Stimulated activated CD8-positive, alpha-beta memory T cell treated with anti-CD3 and anti-CD28 coated beads, Interleukin-15, amount 100 ng/mL, for 4 hours (primary cell): ENCODE measurements at places on chromosomes 1 and 21.

- DNase-seq, result no peak
These were observed 37.3 kb upstream of the COL18A1 start for GRCh38 chr21:45367402-45368351.

DNA sequence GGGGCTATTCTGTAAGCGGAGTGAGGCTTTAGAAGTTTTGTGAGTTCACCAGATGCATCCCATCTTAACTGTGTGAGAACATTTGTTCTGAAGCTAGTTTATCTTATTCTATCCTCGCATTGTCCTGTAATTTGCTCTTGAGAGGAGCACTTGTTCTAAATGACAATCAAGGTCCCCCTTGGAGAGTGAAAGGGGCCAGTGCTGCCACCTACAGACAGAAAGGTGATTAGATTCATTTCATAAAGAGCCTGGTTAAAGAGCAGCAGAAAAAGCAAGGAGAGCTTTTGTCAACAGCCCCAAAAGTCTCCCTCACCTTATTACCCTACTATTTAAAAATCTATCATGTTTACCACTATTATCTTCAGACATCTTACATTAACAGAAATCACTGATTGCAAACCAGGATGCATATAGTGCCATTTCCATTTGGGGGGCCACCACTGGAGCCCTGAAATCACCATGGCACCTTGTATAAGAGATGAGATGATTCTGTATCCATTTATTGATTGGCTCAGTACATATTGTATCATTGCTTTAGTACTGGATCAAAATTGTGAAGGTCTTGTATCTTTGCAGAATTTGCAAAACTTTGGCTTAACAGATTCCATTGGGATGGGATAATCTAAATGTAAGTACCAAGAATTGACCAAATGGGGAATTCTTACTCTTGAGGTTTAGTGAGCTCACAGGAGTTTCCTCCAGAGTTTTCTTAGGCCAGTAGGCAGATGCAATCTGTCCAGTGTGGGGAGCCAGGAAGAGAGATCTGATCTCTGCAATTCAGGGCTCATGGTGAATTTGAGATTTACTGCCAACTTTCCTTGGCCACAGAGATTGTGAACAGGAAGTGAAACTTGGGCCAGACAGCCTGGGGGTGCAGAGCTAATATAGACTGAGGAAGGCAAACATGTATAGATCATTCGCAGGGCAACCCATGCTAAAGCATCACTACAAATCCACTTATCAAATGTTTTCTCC, 64.3 kb upstream of the TRABD2B start:
- no peak for DNase-seq

- no peak for DNase-seq
These were observed 157.3 kb upstream of the LRRC7 start for GRCh38 chr1:69410457-69410850.

DNA sequence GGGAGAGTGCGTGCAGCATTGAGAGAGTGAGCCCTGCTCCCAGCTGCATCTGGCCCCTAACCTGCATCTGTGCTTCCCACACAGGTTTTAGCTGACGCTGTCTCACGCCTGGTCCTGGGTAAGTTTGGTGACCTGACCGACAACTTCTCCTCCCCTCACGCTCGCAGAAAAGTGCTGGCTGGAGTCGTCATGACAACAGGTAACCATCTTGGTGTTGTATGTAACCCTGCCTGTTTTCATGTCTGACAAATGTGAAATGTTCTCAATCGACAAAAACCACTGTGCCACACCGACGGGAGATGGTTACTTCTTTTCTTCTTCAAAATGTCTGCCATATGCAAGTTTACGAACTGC, 105.8 kb downstream of the ADARB1 start:
- DNase-seq, result no peak

DNA sequence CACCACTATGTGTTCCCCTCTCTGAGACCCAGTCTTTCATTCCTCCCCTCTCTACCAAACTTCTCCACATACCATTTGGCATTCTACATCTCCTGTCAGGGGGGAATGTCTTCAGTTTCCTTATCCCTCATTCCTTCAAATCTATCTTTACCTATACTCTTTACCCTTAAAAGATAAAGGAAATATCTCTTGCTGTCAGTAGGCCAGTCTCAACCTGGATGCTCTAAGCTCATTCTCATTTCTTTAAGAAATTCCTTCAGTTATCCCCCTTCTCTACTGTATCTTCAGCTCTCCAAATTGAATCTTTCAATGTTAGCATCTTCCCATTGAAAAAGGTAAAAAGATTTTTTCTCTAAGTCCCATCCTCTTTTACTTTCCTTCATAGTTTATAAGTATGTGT, 6.5 kb downstream of the RO60 start:
- DNase-seq, result no peak

DNA sequence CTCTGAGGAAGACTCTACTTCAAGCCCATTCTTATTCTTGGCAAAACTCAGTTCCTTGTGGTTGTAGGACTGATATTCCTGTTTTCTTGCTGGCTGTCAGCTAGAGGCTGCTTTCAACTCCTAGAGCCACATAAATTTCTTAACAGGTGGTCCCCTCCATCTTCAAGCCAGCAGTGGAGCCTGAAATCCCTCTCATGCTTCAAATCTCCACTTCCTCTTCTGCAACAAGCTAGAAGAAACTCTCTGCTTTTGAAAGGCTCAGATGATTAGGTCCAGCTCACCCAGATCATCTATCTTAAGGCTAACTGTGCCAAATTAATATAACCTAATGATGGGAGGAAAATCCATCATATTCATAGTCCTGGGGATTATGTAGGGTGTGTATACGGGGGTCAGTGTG, 43.2 kb upstream of the CD34 start:
- no peak for DNase-seq

- no peak for DNase-seq
These were observed 130.9 kb downstream of the DMRTB1 start for GRCh38 chr1:53590104-53590503.

GRCh38 chr1:62726011-62726442, 37.8 kb upstream of the DOCK7 start:
- DNase-seq, result no peak

DNA sequence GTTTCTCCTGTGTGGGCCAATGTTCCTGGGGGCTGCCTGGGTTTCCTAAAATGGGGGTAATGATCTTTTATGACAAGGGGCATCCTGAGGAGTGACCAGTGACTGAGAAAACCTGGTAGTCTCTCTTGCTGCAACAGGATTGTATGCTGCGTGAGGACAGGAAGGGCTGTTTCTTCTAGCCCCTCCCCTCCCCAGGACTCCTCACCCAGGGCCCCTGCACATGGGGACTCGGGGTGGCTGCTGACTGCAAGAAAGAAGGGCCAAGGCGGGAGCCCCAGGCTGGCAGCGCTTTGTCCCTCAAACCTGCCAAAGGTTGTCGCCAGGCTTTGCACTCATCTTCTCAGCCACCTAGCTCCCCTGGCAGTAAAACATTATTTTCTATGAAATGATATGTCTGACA, 442.4 kb downstream of the CAMTA1 start:
- no peak for DNase-seq

DNA sequence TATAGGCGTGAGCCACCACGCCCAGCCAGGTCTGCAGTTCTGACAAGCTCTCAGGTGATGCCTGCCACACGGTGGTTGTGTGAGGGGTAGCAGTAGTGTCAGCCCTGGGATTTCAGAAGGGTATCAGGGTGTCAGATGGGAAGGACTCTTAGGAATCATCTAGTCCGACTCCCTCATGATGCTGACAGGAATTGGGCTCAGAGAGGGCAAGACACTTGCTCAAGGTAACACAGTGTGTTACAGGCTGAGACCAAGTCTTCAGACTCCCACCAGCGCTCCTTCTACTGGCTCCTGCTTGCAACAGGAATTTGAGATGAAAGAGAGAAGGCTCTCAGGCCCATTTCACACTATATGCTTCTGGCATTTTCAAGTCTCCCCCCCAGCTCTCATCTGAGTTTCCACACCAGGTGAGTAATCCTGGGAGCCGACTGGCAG, 6.9 kb downstream of the HTR1D start:
- DNase-seq, result no peak

DNA sequence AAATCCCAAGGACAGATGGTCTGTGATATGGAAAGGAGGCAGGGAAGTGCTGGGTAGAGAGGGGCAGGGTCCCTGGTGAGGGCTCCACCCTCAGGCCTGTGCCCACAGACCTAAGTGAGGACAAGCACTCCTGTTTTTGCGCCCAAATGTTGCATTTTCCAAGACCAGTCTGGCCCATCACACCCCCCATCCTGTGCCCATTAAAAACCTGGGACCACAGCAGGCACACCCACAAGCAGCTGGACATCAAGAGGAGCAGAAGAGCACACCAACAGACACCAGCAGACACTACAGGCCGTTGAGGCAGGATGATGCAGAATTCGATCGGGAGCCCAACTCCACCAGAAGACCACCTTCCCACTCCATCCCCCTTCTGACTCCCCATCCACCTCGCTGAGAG, 72.8 kb downstream of the DMRTA2 start:
- DNase-seq, result no peak

DNA sequence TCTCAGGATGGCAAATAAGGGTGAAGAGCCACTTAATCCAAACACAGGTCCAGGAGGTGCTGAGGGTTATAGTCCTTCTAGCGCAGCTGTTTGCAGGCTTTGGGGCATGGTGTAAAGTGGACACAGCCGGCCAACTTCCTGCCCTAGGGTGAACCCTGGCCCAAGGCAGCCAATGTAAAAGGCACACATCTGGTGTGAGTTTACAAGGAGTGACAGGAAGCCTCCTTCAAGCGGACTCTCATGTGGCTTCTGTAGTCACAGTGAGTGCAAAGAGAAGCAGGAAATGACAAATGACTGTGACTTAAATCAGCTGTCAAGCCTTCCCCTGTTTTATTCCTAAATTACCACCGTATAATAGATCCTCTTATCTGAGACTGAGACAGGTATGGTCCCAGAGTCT, 213.0 kb downstream of the CRB1 start:
- peak; percentile 1 for DNase-seq

DNA sequence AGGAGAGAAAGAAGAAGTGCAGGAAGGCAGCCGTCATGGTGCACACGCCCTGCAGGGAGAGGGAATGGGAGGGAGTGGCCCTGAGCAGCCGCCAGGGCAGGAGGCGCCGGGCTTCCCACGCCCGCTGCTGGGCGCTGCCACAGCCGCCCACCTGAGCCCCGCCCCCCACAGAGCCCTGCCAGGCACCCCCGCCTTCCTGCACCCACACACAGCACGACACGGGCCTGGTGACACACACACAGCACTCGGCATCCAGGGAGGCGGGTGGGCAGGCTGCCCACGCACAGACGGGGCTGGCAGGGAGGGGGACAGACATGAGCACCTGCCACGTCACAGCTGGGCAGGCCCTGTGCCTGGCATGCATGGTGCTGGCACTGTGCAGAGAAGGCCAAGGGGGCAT, 27.5 kb downstream of the ADGRB2 start:
- peak; percentile 54 for DNase-seq

DNA sequence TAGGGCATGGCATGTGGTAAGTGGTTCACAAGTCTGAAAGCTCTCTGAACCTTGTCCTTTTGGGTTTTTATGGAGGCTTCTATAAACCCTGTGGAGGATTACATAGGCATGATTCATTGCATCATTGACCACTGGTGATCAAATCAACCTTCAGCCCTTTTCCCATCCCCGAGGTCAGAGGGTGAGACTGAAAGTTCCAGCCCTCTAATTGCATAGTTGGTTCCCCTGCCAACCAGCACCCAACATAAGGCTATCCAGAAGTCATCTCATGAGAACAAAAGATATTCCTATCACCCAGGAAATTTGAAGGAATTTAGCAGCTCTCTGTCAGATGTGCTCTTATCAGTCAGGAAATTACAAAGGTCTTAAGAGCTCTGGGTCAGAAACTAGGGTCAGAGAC, 89.5 kb upstream of the ARTN start:
- no peak for DNase-seq

DNA sequence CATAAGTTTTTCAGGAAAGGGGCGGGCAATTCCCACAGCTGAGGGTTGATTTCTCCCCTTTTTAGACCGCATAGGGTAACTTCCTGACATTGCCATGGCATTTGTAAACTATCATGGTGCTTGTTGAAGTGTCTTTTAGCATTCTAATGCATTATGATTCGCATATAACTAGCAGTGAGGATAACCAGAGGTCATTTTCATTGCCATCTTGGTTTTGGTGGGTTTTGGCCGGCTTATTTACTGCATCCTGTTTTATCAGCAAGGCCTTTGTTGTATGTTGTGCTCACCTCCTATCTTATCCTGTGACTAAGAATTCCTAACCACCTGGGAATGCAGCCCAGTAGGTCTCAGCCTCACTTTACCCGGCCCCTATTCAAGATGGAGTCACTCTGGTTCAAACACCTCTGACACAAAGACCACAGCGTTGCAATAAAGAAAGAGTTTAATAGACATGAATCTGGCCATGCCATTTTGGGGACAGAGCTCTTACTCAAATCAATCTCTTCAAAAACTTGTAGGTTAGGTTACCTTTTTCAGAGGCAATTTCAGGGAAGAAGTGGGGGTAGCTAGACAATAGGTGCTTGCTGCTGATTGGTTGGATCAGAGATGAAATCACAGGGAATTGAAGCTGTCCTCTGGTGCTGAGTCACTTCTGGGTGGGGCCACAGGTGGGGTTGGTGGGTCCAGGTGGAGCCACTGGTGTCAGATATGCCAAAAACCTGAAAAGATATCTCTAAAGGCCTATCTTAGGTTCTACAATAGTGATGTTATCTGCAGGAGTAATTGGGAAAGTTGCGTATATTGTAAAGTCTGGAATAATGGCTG, 23.3 kb downstream of the TBX19 start:
- DNase-seq, result no peak

DNA sequence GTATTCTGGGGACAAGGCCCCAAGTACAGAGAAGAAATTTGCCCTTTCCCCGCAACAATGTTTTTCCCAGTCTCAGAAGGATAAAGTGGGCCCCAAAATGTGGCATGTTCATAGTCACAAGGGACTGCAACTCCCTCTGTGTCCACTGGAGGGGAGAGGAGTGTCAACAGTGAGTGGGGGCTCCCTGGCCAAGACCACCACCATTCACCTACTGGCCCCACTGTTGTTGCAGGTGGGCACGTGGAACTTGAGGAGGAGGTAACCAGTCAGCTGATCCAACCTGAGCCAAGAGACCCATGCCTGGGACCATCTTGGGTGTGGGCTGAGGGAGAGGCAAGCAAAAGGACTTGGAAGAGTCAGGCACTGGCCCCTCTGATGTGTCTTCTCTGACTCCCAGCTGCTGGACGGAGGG, 777 bp downstream of the NUDT17 start:
- DNase-seq, result no peak

GRCh38 chr1:23478896-23479665, 4.9 kb downstream of the ASAP3 start:
- no peak for DNase-seq

- no peak for DNase-seq
These were observed 13.3 kb upstream of the S100A2 start for GRCh38 chr1:153578936-153579335.

- DNase-seq, result no peak
These were observed 7.3 kb downstream of the RNU1-2 start for GRCh38 chr1:16903054-16903453.

- DNase-seq, result no peak
These were observed 5.5 kb upstream of the ANKRD35 start for GRCh38 chr1:145891143-145891542.

DNA sequence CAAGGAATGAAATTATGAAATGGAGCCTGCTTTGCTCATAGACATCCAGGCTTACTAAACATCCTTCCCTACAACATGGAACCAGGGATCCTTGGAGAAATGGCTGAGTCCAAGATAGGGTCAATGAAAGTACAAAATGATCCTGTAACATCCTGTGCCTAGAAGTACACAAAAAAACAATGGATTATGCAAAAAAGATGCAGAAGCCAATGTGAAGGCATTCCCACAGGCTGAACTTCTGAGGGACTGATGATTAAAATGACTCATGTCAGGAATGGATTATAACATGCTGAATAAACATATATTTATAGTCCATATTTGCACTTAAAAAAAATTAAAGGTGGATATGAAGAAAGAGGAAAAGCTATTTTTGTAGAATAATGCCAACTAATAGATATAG, 10.4 kb upstream of the HOOK1 start:
- DNase-seq, result no peak
